CD14-positive monocyte (primary cell): ENCODE measurements at places on chromosomes 5 and 9. TPM values are rescaled to one million over a fixed set of nuclear protein-coding genes. Genes with fewer than 3 reads are reported as not detected.

DNA sequence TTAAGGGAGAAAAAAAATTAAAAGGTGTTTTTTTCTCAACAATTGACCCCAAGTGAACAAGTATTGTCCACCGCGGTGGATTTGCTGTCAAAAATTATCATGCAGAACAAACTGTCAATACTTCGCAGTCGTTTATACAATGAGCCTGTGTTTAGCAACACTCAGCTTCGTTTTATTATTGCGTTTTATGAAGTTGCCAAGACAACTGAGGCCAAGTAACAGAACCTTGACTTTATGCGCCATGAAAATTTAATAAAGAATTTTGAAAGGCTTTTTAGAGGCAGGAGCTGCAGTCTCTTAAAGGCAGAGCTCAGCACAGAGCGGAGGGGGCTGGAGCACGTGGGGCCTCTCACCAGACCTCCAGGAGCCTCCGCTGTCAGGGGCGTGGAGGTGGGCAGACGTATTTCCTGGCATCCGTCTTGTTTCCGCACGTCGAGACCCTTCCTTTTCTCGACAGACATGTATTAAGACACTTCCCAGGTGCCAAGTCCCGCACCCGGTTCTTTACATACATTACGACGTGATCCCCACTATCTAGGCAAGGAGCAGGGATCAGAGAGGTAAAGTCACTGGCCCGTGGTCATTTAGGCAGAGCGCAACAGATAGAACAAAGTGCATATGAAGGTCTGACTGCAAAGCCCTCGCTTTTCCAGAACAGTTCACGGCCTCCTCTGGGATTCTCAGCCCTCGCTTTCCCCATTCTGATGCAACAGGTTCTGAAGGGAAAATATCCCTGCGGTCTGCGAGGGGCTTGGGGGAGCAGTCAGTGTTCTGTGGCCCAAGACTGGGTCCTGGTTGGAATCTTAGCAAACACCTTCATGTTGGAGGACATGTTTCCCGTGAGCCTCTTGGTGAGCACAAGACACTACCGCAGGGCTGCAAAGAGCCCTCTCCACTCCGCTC is 164.4 kb downstream of the DAB2IP start:
- H3K27ac ChIP-seq, result no peak overlapping the region
- H3K4me3 ChIP-seq, result no peak overlapping the region
- H3K36me3 ChIP-seq, result no peaks in the 10 kb centered on the region
- H3K4me1 ChIP-seq, result no peaks in the 10 kb centered on the region

DNA sequence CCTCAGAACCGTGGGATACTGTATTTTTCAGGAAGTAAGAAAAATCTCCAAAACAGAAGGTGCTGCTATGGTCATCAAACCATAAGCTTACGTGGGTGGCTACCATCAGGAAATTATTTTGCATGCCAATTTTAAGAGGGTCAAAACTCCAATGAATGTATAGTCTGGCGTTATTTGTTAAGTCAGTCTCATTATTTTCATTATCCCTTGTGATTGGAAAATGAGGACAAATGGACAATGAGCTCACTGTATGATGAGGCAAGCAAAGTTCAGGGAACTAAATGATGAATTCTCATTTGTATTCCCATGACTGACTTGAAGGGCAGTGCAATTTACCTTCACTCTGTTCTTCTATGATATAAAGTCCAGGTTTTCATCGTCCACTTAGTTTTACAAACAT is 17.6 kb downstream of the PUM3 start:
- no peak for DNase-seq
- no peaks in the 10 kb centered on the region for H3K4me1 ChIP-seq
- H3K27ac ChIP-seq, result no peak overlapping the region
- H3K4me3 ChIP-seq, result no peak overlapping the region

- no peak overlapping the region for H3K27ac ChIP-seq
- H3K4me3 ChIP-seq, result no peak overlapping the region
- no peaks in the 10 kb centered on the region for H3K36me3 ChIP-seq
These were observed 88.0 kb upstream of the ANKH start for GRCh38 chr5:14959399-14960119.

DCP2 gene
- polyA plus RNA-seq, result 62.2 TPM

GRCh38 chr9:128421482-128421996 is 882 bp downstream of the CERCAM start:
- DNase-seq, result no peak
- no peak overlapping the region for H3K4me3 ChIP-seq
